ENCODE measurements at places on chromosomes 7 and 10. TPM values are rescaled to one million over a fixed set of nuclear protein-coding genes. Genes with fewer than 3 reads are reported as not detected.

- no peaks in the 10 kb centered on the region for H3K36me3 ChIP-seq
- H3K4me1 ChIP-seq, result peaks cover 8% of the 10 kb centered on the region
- H3K4me3 ChIP-seq, result peak overlapping the region; percentile 30
- no peaks in the 10 kb centered on the region for H3K27me3 ChIP-seq
- peak overlapping the region; percentile 60 for H3K27ac ChIP-seq
- no peak for DNase-seq
Measured at GRCh38 chr7:74656441-74656836, 1.1 kb upstream of the GTF2I start.

GRCh38 chr7:25847336-25848070 is 304.5 kb upstream of the NFE2L3 start:
- DNase-seq, result no peak
- no peaks in the 10 kb centered on the region for H3K36me3 ChIP-seq
- no peaks in the 10 kb centered on the region for H3K4me1 ChIP-seq
- no peak overlapping the region for H3K27ac ChIP-seq

- H3K36me3 ChIP-seq, result no peaks in the 10 kb centered on the region
- no peak overlapping the region for H3K4me3 ChIP-seq
- H3K4me1 ChIP-seq, result peaks cover 2% of the 10 kb centered on the region
Measured at GRCh38 chr10:59222788-59223187, 46.3 kb downstream of the PHYHIPL start.

DNA sequence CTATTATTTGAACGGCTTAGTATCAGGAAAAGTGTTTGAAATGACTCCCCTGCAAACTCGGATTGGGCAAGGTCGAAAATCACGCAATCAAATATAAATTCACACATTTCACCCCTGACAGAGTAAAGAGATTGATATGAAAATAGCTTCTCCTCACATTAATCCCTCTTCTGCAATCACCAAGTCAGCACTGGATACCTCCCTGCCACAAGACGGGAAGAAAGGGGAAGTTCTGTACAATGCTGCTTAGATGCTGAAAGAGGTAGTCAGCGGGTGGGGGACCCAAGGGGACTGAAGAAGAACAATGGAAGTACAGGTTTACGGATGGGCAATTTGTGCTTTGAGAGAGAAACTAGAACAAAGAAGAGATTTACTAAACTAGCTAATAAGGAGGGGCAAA is 72.0 kb upstream of the ANK3 start:
- DNase-seq, result no peak
- H3K4me3 ChIP-seq, result no peak overlapping the region
- no peaks in the 10 kb centered on the region for H3K4me1 ChIP-seq
- H3K27me3 ChIP-seq, result no peaks in the 10 kb centered on the region
- H3K36me3 ChIP-seq, result no peaks in the 10 kb centered on the region

DNA sequence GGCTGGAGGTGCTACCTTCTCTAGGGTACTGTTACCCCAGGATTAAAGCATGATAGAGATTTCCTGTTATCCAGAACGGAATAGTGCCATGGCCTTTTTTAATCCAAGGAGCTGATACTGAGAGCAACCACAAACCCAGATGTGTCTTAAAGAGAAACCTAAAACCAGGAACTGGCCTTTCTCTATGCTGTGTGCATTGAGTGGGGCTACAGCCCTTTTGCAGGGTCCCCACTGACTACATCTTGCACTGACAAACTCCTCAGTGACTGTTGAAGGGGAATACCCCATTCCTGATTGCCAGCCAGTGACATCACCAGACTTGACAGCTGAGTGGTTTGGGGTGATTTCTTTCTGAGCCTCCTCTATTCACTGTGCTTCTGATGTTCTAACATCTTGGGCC is 81.9 kb upstream of the CAPZA2 start:
- no peaks in the 10 kb centered on the region for H3K27me3 ChIP-seq
- H3K4me1 ChIP-seq, result peaks cover 10% of the 10 kb centered on the region
- H3K27ac ChIP-seq, result no peak overlapping the region
- no peaks in the 10 kb centered on the region for H3K36me3 ChIP-seq

- no peaks in the 10 kb centered on the region for H3K4me1 ChIP-seq
- no peak overlapping the region for H3K4me3 ChIP-seq
- no peaks in the 10 kb centered on the region for H3K27me3 ChIP-seq
- no peaks in the 10 kb centered on the region for H3K36me3 ChIP-seq
Measured at GRCh38 chr10:84818961-84819360, 490.6 kb downstream of the CCSER2 start.

GRCh38 chr7:45132708-45133320 is 21.3 kb upstream of the TBRG4 start:
- no peak overlapping the region for H3K27ac ChIP-seq
- no peaks in the 10 kb centered on the region for H3K36me3 ChIP-seq
- H3K4me1 ChIP-seq, result no peaks in the 10 kb centered on the region
- DNase-seq, result no peak
- no peaks in the 10 kb centered on the region for H3K27me3 ChIP-seq

DNA sequence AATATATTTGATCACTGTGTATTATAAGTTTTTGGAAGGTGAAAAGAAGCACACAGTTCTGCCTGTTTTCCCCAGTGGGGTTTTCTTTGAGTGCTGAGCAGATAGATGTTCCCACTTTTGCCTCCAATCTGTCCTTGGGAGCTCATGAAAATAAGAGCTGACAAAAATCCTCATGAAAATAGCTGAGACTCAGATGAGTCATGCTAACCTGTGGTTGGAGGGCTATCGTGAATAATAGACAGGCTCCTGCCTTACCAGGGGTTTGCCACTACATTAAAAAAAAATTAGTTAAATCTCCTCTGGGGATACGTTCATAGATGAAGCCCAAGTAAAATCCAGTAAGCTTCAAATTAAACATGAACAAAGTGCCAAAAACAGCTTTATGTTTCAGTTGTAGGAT is 10.9 kb upstream of the AOAH start:
- no peaks in the 10 kb centered on the region for H3K27me3 ChIP-seq
- no peak overlapping the region for H3K4me3 ChIP-seq
- H3K36me3 ChIP-seq, result no peaks in the 10 kb centered on the region
- H3K27ac ChIP-seq, result no peak overlapping the region

- no peak for DNase-seq
- no peak overlapping the region for H3K27ac ChIP-seq
- no peak overlapping the region for H3K4me3 ChIP-seq
- no peaks in the 10 kb centered on the region for H3K36me3 ChIP-seq
- no peaks in the 10 kb centered on the region for H3K27me3 ChIP-seq
Measured at GRCh38 chr10:124601016-124601415, 139.4 kb downstream of the LHPP start.

DNA sequence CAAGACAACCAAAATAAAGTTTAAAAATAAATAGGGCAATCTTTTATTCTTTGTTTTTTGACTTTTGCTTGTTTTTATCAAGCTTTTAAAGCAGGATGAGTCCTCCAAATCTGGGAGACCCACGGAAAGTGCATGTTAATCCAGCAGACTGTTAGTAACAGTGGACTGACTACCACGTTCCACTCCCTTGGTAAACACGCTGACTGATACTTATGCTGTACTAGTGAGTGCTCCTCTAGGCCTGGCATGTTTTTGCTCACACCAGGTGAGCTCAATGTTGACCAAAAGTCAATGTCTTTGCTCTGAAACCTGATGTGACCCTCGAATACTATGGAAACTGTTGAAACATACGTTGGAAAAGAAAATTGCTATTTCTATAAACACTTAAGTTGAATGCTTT is 88.4 kb downstream of the KIAA1549 start:
- peaks cover 4% of the 10 kb centered on the region for H3K36me3 ChIP-seq
- H3K27ac ChIP-seq, result no peak overlapping the region
- no peak overlapping the region for H3K4me3 ChIP-seq

GRCh38 chr10:49152663-49153062 is 18.8 kb upstream of the FAM170B start:
- no peaks in the 10 kb centered on the region for H3K36me3 ChIP-seq
- DNase-seq, result no peak
- H3K27ac ChIP-seq, result no peak overlapping the region
- H3K4me1 ChIP-seq, result no peaks in the 10 kb centered on the region

- H3K4me1 ChIP-seq, result no peaks in the 10 kb centered on the region
- no peak for DNase-seq
- H3K36me3 ChIP-seq, result no peaks in the 10 kb centered on the region
- H3K4me3 ChIP-seq, result no peak overlapping the region
- H3K27ac ChIP-seq, result no peak overlapping the region
- H3K27me3 ChIP-seq, result no peaks in the 10 kb centered on the region
Measured at GRCh38 chr10:122276611-122277208, 5.6 kb downstream of the BTBD16 start.

DNA sequence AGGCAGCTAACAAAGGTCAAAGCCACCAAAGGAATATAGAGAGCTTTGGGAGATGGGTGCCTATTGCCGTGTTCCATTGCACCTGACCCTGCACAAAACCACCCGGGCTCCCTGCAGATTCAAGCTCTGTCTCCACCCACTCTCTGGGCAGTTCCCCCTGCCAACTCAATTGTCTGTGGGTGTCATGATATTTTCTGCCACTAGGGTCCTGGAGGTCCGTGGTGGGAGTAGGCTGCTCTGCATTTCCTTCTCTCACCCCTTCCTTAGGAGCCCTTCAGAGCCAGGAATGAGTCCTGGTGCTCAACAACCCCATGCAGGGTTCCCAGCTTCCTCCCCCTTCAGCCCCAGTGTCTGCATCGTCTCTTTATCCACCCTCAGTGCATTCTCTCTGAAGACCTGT is 34.1 kb downstream of the PNLIPRP2 start:
- H3K36me3 ChIP-seq, result no peaks in the 10 kb centered on the region
- no peak overlapping the region for H3K4me3 ChIP-seq
- no peak overlapping the region for H3K27ac ChIP-seq
- DNase-seq, result no peak
- no peaks in the 10 kb centered on the region for H3K4me1 ChIP-seq
- no peaks in the 10 kb centered on the region for H3K27me3 ChIP-seq

DNA sequence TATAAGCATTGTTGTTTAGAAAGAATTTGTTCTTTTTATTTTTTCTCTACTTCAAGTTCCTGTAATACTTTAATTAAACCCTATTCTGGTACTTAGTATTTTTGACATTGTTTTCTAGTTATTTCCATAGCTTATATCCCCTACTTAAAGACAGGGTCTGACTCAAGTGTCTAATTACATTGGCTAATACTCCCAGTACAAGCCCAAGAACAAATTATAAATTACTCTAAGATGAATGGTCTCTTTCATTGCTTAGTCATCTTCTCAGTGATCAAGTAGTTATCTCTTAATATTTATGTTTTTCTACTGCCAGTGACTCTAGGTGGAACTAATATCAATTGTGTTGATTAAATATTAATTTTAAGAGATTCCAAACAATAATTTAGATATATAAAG is 21.6 kb downstream of the AHR start:
- no peak overlapping the region for H3K4me3 ChIP-seq
- no peak overlapping the region for H3K27ac ChIP-seq
- no peaks in the 10 kb centered on the region for H3K27me3 ChIP-seq
- H3K4me1 ChIP-seq, result no peaks in the 10 kb centered on the region
- no peaks in the 10 kb centered on the region for H3K36me3 ChIP-seq

- no peaks in the 10 kb centered on the region for H3K4me1 ChIP-seq
- no peak overlapping the region for H3K27ac ChIP-seq
- DNase-seq, result no peak
- H3K27me3 ChIP-seq, result no peaks in the 10 kb centered on the region
- no peak overlapping the region for H3K4me3 ChIP-seq
Measured at GRCh38 chr10:85400981-85401695, 965.5 kb downstream of the GRID1 start.

DNA sequence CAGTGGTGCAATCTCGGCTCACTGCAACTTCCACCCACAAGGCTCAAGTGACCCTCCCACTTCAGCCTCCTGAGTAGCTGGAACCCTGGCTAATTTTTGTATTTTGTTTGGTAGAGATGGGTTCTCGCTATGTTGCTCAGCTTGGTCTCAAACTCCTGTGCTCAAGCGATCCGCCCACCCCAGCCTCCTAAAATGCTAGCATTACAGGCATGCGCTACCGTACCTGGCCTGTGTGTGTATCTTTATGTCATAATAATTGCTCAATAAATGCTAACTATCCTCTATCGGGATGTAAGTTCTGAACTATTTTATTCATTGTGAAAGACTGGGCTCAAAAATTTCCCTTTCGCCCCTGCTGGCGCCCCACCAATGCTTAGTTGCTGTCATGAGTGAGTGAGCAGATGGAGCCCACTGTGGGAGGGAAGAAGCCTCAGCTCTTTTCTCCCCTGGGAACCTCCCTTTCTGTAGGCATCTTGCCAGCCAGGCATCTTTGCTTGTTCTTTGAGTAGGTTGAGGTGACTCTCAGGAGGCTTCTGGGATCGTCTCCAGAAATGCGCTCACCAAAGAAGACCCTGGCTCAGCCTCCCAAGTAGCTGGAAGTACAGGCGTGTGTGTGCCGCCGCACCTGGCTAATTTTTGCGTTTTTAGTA is 38.3 kb downstream of the CAMK1D start:
- H3K27ac ChIP-seq, result no peak overlapping the region
- H3K4me1 ChIP-seq, result no peaks in the 10 kb centered on the region
- no peak for DNase-seq
- H3K36me3 ChIP-seq, result no peaks in the 10 kb centered on the region
- H3K27me3 ChIP-seq, result no peaks in the 10 kb centered on the region

GRCh38 chr7:43653466-43653865 is 70.6 kb downstream of the STK17A start:
- H3K27me3 ChIP-seq, result no peaks in the 10 kb centered on the region
- no peak for DNase-seq
- no peak overlapping the region for H3K27ac ChIP-seq
- H3K36me3 ChIP-seq, result no peaks in the 10 kb centered on the region
- peaks cover 6% of the 10 kb centered on the region for H3K4me1 ChIP-seq

- peaks cover 29% of the 10 kb centered on the region for H3K4me1 ChIP-seq
- H3K36me3 ChIP-seq, result no peaks in the 10 kb centered on the region
- H3K27ac ChIP-seq, result no peak overlapping the region
- no peaks in the 10 kb centered on the region for H3K27me3 ChIP-seq
- peak overlapping the region; percentile 77 for H3K4me3 ChIP-seq
Measured at GRCh38 chr7:100166970-100167911, 1.2 kb downstream of the GAL3ST4 start.

DNA sequence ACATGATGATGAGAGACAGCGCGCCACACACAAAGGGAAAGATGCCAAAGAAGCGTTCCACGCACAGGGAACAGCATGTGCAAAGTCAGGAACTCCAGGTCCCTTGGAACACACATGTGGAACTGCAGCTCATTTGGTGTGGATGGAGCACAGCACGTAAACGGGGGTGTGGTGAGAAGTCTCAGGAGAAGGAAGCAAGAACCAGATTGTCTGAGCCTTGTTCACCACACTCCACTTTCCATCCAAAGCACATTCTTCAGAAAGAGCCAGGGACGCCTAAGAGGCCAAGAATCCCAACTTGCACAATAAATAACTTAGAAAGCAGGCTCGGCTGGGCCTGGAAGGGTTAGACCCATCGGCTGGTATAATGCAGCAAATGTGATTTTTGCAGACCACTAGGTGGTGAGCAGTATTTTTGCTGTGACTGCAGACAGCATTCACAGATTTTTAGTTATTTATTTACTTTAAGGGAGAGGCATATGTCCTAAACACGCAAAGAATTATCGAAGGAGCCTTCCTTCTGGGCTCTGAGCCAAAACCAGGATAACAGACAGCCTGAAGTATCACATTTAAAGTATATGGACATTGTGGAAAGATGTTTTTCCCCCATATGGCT is 27.9 kb upstream of the ASCC1 start:
- no peak for DNase-seq
- H3K27ac ChIP-seq, result no peak overlapping the region
- H3K4me3 ChIP-seq, result no peak overlapping the region
- H3K4me1 ChIP-seq, result peaks cover 11% of the 10 kb centered on the region
- no peaks in the 10 kb centered on the region for H3K27me3 ChIP-seq
- no peaks in the 10 kb centered on the region for H3K36me3 ChIP-seq

- H3K36me3 ChIP-seq, result no peaks in the 10 kb centered on the region
- H3K4me3 ChIP-seq, result no peak overlapping the region
- no peak for DNase-seq
- H3K27ac ChIP-seq, result no peak overlapping the region
- no peaks in the 10 kb centered on the region for H3K4me1 ChIP-seq
Measured at GRCh38 chr10:26361971-26362370, 76.2 kb upstream of the APBB1IP start.

The PNLIPRP2 gene
- not detected for total RNA-seq

The STAG3 gene
- total RNA-seq, result 3.8 TPM

The GTPBP10 gene
- total RNA-seq, result 25.0 TPM

The RHOBTB1 gene
- 9.3 TPM for total RNA-seq

The CDNF gene
- total RNA-seq, result 0.32 TPM

The LRRTM3 gene
- total RNA-seq, result 0.48 TPM
